ENCODE measurements at places on chromosomes 6 and 20.

DNA sequence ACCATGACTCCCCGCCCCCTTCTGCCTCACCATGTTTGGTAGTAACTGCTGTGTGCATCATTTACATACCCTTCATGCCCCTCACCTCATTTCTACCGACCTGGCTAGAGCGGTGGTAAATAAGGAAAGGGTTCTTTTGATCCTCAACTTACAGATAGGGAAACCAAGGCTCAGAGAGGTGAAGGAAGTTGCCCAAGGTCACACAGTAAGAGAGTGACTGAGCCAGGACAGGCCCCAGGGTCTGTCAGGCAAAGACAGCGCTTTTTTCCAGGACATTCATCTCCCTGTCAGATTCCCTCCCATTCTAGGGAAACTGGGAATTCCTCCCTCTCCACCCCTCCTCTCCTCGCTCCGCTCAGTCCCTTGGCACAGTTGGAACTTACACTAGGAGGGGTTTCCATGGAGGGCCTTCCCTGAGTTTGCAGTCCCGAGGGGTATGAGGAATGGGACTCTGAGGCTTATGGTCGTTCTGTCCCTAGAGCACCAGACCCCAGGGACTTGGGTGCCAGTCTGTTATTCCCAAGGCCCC, 2.0 kb downstream of the VSTM2L start:
- DNase-seq = no peak

DNA sequence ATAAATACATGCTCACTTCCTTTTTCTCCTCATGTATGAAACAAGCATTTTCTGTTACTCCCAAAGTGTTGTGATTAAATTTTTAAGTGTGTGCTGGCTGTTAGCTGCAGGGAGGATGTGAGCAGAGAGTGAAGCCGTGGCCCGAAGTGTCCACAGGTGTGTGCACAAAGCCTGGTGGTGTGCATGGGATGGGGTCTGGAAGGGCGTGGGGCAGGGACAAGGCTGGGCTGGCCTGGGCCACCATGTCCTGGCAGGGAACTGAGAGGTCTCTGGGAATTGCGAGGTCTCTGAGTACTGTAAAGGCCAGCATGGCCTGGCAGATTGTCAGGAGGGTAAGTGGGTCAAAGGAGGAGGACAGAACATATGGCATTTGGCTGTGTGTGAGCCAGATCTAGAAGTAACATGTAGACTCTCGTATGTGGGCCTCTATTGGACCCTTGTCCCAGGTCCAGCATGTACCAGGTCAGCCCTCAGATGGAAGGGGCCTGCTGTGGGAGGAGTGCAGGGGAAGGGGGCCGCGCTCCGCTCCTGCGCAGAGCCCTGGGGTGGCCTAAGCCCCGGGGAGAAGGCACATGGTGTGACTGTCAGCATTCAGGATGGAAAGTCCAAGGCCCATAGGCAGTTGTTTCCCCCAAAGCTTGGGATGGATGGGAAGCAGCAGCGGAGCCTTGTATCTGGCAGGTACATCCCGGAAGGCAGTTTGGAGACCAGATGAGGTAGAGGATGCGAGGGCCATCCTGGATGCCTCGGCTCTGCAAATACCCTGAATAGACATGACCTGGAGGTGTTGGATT, 45.1 kb upstream of the PHACTR3 start:
- no peak for DNase-seq

DNA sequence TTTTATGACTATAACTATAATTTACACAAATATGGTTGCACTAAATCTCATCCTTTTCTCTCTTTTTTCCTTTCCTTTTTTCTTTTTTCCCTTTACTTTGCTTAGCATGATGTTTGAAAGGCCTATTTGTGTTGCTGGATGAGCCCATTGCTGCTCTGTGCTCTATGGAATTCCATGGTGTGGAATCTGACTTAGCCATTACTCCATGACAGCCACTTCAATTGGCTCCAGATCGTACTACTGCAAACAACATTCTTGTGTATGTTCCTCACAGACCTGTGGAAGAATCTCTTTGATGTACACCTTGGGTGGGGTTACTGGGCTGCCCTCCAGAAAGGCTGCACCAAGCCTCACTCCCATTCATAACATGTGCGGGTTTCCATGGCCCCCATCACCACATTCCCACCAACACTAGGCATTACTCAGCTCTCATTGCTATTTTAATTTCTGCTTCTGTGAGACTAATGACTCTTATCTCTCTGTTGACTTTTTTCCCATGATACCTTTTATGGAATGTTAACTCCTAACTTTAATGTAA, 979.0 kb downstream of the KIF16B start:
- DNase-seq = no peak

GRCh38 chr20:56060486-56060885, 55.2 kb upstream of the CBLN4 start:
- DNase-seq = no peak

- DNase-seq = peak; percentile 30
Observed at GRCh38 chr6:39088331-39088730, 26.7 kb downstream of the SAYSD1 start.

DNA sequence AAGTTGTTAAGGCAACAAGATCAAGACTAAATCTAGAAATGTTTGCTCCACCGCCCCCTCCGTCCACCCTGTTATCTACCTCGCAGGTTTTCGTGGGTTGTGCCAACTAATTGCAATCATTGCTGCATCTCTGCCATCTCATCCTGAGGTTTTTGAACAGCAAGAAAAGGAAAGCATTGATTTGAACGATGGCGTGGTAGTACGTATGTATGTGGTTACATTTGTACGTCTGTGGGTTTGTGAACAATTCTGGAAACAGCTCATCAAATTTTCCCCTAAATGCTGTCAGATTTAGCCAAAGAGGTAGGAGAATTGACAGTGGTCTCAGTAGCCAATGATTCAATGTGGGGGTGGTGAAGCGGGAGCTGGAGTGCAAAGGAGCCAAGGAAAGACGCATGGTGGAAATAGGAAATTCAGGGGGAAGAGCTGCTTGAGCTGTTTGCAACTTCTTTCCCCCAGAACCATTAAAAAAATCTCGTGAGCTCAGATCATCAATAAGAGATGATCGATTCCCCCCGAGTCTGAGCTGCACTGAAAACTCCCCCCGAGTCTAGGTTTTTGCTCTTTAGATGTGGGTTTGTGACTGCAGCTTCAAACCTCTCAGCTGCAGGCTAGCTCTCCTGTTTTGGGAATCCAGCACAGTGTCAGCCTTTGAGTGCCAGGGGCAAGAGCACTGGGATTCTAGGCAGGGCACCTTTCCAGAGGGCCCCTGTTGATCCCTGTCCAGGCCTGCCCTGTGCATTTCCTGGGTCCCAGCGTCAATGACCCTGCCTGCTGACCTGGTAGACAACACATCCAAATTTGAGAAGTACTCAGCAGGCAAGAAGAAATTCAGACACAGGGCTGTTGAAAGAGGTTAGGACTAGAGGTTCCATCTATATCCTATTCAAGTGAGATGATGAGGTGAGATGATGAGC, 72.6 kb upstream of the LY86 start:
- DNase-seq = no peak

- DNase-seq = no peak
Observed at GRCh38 chr20:34495307-34495706, 20.9 kb upstream of the DYNLRB1 start.

DNA sequence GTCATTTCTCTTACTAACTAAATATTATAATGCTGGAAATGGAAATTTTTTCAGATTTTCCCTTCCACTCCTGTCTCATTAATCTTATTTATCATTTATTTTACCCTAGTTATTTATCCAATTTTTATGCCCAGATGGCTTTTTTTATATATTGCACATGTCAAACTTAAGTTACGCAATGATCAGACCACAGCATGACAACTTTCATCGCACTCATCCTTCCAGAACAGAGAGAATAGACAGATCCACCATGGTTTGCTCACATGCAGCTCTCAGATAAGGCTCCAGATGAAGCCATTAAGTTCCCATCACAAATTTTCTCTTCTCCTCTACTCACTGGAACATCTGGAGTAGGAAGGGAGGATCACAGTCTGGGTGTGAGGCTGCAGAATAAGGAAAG, 48.7 kb downstream of the MAP7 start:
- no peak for DNase-seq

DNA sequence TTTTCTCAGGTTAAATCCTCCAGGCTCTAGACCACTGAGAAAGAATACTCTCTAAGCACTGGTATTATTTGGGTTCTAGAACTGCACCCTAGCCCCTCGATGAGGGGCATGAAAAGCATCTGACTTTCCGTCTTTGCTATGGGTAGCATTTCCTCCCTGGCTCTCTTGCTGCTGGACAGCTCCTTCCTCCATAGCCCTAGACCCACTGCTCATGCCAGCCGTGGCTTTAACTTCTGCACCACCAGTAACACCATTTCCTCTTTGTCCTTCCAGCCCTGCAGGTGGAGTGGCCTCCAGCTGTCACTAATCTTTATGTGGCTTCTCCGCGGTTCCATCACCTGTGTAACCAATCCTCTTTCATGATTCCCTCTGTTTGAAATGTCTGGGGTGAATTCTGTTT, 194.9 kb downstream of the SCP2D1 start:
- DNase-seq = no peak

- peak; percentile 66 for DNase-seq
Observed at GRCh38 chr20:10553326-10553984, 118.3 kb downstream of the SLX4IP start.

DNA sequence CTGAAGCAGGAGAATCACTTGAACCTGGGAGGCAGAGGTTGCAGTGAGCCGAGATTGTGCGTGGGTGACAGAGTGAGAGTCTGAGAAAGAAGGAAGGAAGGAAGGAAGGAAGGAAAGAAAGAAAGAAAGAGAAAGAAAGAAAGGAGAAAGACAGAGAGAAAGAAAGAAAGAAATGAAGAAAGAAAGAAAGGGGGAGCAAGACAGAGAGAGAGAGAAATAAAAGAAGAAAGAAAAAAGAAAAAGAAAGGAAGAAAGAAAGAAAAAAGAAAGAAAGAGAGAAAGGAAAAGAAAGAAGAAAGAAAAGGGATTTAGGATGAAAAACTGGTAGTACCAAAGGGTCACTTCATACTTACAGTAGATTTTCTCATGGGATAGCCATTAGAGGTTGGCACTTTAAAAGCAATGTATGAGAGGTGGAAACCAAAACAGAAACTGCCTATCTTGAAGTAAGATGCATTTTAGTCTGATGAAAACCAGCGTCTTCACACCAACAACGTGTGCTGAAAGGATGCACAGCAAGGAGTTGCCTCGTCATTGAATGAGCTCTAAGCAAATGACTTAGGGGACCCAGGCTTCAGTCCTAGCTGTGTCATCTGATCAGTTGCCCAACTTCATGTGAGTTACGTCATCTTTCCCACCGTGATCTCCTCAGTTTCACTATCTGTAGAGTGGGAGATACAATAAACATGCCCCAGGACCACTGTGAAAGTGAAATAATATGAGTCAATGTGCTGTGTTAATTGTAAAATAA, 133.9 kb upstream of the NEDD9 start:
- no peak for DNase-seq

GRCh38 chr6:100880149-100880852, 828 bp downstream of the ASCC3 start:
- DNase-seq = no peak

DNA sequence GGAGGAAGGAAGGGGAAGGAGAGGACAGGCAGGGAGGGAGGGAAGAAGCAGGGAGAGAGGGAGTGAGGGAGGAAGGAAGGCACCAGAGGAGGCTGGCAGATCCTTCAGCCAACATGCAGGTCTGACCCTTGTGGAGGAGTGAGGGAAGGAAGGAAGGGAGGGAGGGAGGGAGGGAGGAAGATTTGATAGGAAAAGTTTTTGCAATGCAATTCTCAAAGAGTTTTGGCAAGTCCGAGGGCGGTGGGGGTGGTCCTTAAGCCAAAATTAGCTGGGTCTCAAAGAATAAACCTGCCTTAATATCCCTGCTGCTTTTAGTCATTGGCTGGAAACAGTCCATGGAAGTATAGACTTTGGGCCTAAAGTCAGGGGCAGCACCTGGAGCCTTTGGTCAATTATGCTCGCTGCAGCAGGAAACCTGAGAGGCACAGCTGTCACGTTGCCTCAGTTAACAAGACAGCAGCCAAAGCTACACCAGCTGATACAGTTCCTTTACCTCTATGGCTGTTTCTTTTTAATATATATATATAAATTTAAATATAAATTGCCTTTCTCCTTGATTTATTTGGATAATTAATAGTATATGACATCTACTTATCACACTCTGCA, 115.7 kb upstream of the RALGAPA2 start:
- no peak for DNase-seq

DNA sequence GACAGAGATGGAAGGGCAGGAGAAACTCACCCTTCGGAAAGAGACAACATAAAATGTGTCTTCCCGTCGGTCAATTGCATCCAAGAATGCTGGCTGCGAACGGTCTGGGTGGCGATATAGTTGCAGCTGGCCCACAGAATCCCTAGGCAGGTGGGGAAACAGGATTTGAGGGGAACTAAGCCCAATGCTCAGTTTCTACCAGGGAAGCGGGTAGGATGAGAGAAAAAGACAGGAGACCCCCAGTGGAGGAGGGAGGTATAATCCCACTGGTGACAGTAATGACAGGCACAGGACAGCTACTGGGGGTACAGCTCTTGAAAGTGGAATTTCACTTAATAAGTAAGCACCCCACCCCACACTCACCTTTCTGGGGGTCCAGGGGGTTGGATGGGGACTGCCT, 7.5 kb upstream of the TNXB start:
- DNase-seq = no peak

DNA sequence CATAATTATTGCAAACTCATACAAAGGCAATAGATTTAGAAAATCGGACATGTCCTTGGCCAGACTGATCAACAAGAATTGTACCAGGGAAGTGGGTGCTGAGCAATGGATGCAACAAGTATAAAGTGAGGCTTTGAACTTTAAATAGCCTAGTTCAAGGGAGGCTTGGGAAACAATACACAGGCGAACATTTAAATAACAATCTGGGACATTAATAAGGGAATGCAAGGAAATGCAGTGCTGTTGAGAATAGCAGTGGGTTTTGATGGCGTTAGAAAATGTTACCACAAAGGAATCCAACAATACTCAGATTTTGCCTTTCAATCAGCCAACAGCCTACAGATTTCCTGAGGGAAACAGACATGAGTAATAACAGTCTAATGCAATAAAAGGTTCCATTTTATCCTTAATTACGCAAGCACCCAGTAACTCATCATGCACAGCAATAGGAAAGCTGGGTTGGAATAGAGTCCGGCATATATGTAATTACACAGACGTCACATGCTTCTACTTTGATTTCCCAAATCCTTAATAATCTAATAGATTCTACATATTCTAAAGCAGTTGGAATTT, 134.6 kb downstream of the PHACTR1 start:
- no peak for DNase-seq

GRCh38 chr20:18796282-18796833, 17.2 kb upstream of the SCP2D1 start:
- no peak for DNase-seq

DNA sequence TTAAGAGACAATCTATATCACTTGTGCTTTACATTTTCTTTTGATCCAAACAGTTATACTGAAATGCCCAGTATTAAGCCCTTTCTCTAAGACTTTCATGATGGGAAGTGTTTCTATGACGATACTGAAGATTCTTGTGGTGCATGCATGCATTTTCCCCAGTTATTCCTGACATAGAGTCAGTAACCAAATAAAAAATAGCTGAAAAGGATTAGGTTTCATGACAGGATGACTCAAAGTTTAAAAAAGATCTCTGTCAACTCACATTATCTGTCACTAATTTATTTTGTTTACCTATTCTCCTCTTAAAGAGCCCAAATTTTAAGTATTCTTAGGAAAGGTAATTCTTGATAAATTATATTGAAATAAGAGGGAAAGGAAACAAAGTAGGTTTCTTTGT, 98.4 kb downstream of the SESN1 start:
- no peak for DNase-seq

Data from ovary (tissue), 10 donors.